Effector memory CD8-positive, alpha-beta T cell (primary cell): ENCODE measurements at places on chromosomes 4 and X.

GRCh38 chr4:184361443-184361842, 112.9 kb downstream of the IRF2 start:
- DNase-seq, result no peak

DNA sequence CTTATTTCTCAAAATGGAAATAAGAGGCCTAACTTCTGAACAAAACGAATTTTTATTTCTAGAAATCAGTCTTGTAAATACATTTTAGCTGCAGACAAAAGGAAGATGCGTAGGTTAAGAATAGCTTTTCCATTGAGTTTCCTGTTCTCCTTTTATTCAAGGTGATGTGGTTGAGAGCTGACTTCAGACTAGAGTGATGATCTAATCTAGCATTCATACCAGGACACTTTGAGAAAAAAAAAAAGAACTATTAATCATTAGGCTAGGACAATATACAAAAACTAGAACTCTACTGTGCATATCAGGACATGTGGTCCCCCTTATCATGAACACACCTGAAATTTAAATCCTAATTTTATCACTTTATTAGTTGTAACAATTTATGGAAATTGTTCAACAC, 884.5 kb upstream of the EPHA5 start:
- no peak for DNase-seq

DNA sequence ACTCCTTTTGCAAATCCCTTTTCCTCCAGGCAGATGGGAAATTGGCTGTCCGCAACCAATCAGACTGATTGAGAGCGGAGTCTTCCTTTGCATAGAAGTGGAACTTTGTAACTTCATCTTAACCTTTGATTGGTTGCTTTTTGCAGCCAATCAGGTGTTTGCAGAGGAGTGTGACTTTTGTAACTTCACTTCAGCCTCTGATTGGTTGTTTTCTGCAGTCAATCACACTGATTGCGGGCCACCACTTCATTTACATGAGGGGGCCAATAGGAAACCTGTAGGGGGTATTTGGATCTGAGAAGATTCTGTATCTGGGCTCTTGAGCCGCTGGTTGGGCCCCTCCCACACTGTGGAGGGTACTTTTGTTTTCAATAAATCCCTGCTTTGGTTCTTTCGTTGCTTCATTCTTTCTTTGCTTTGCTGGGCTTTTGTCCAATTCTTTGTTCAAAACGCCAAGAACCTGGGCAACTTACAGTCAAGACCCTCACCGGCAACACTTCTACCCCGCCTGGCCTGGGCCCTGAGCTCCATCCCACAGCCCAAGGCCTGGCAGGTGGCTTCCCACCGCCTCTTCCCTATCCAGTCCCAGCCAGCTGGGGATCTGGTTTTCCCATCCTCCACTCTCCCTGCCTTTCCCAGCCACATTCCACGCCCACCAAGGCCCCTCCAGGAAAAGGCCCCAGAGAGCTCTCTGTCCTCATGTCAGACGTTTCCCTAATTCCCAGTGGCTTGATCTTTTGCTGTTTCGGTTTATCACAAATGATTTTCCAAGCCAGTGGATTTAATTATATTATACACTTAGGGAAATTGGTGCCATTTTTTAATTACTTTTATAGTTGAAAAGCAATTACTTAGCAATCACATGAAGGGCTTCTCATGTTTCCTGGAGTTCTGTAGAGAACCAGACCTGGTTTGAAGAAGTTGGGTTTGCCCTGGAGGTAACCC, 110.2 kb upstream of the STX18 start:
- DNase-seq, result no peak

- no peak for DNase-seq
Measured at GRCh38 chrX:101117701-101118100, 19.7 kb downstream of the CENPI start.

DNA sequence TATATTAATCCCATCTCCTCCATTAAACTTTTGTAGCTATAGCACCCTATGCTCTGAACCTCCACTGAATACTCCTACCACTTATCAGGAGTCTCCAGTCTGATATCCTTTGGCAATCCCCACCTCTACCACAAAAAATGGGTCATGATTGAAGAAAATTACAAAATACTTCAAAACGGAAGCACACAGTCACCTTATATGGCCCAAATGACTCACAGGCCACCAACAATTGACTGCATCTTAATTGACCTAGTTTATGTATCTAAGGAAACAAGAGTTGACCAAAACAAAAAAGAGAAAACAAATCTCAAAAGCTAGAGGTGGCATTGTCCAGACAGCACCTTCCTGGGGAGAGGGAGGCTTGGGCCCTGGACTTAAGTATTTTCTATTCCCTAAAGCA, 120.0 kb upstream of the DIAPH2 start:
- no peak for DNase-seq

DNA sequence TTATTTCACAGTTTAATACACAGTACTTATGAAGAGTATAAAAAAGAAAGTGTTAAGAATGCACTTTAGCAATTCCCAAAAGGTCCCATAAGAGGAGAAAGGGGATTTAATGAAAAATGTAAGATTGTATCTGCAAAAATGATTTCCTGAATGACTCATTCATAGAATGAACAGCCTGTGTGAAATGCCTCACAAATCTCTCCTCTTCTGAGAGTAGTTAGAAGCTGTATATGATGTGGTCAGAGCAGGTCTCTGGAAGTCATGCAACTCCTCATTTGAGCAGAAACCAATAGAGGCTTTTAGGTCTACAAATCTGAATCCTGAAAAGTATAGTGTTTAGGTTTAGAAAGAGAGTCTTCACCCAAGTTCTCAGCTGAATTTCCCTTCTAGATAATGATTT, 381.3 kb upstream of the INTU start:
- DNase-seq, result no peak

GRCh38 chr4:133320576-133321170, 171.6 kb downstream of the PCDH10 start:
- no peak for DNase-seq

- DNase-seq, result no peak
Measured at GRCh38 chrX:16671005-16671404, 21.0 kb downstream of the S100G start.

DNA sequence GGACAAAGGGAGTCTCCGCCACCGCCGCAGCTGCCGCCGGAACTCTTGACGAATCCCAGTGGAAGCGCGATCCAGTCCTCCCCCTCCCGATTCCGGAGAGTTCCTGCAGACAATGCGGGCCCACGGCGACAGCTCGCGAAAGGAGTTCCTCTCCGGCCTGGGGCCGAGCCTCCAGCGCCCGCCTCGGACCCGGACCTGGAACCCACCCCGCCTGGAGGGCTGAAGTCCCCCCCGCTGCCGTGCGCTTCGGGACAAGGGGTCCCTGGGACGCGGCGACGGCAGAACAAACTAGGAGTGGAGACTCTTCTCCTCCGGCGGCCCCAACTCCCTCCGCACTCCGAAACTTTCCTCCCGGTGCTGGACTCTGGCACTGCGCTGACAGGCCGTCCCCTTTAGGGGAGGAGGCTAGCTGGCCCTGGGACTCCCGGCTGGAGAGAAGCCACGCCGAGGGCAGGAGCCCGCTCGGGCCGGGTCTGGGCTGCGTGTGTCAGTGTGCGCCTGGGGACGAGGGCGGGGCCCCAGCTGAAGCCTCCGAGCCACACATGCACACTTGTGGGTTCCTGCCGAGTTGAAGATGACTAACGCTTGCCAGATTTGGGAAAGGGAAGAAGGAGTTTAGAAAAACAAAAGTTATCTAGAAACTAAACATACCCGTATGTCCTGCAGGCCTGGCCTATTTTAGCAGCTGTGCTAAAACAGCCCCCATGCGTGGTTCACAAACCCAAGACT, at the start of gene ANTXR2:
Gene ANTXR2, minus strand, starts transcription at position 486 of the 729 bp plus-strand sequence. CDS start 669 bp downstream, outside the sequence.
- DNase-seq, result peak; percentile 60

- DNase-seq, result no peak
Measured at GRCh38 chr4:88075336-88075735, 67.9 kb downstream of the PKD2 start.

- DNase-seq, result no peak
Measured at GRCh38 chr4:70280567-70280966, 38.2 kb downstream of the CSN3 start.

DNA sequence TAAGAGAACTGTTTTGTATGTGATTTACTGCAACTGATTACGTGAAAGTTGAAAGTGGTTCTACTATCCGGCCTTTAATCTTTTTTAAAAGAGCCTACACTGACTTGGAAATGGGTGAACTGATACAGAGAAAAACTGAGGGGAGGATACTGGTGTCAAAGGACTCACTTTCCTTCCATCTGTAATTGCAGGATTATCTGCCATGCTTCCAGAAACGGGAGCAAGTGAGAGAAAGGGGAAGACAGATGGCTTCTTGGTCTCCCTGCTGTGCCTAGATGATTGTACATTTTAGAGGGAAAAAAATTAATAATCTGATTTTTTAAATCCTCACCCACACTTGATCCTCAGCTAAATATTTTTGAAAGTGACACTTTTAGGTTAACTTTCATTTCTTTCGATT, 88.3 kb upstream of the GRID2 start:
- no peak for DNase-seq

DNA sequence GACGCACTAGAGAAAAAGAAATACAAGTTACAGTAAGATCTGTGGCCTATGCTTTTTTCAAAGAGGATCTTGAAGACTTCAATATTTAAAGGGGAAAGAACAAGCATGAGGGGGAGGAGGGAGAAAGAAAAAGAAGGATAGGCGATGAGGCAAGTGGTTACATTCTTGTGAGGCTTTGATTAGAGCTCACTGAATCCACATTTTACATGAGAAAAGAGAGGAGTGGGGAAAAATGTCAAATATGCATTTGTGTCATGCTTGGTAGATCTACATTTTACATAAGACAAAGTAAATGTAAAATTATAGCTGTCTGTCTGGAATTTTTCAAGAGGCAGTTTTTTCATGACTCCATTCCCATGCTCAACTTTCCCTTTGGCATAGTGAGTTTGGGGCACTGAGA, 965.9 kb downstream of the FSTL5 start:
- DNase-seq, result no peak

GRCh38 chrX:101539116-101539515, 11.2 kb upstream of the ARMCX1 start:
- no peak for DNase-seq

DNA sequence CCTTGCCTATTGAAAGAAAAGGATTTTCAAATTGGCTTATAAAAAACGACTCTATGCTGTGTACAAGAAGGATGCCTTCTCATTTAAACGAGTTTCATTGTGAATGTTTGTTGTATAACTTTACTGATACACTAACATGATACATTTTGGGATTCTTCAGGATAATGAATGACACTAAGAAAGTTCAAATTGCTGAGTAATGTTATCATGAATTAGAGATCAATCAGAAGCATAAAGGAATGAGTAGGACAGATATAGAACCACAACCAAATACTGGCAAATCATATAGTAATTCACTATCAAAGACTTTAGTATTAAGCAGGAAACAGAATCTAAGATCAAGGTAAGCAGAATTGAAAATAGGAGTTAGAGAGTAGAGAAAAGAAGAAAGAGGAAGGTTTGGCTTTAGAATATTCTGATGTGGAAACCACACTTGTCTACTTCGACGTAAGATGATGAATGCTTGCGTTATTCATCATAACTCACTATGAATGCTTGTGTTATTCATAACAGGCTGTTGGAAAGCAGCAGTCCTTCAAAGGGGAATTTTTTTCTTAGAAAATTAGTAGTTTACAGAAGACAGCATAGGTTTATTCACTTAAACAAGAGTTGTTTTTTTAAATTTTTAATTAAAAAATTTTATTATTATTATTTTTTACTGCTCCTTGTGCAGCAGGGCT, 13.4 kb downstream of the CCDC158 start:
- no peak for DNase-seq

DNA sequence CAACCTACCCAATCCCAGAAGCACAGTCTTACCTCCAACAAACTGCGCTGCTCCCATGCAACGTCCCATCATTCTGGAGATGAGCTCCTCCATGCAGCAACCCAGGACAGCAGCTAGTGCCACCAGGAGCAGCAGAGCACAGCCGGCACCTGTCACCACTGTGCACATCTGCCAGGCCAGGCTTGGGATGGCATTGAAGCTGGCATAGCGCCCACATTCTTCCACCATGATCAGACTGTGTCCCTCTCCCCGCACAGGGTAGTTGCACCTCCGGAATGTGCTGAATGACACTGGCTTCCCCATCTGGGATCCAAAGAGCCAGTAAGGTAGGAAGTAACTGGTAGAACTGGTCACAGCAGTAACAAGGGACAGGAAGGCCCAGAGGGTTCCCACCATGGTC, 8.8 kb downstream of the LHFPL1 start:
- no peak for DNase-seq

- no peak for DNase-seq
Measured at GRCh38 chr4:4477391-4477790, 64.5 kb downstream of the STX18 start.

GRCh38 chr4:776743-777441, 49.0 kb downstream of the CPLX1 start:
- DNase-seq, result no peak

DNA sequence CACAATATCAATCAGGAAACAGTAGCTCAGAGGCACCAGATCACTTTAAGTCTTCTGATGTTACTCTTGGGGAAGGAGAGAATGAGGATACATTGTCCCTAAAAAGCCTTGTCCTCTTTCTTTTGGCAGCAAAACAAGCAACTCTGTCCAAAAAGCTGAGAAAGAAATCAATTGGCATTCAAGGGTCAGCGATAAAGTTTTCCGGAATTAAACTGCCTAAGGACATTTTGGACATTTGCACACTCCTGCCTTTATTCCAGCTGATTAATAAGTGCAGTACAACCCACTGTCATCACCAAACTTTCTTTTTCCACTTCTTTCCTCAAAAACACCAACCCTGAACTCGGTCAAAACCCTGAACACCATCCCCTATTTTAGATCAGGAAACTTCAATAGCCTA, 85.8 kb upstream of the FAM9A start:
- no peak for DNase-seq

GRCh38 chr4:174352061-174352819, 68.5 kb downstream of the CEP44 start:
- no peak for DNase-seq

DNA sequence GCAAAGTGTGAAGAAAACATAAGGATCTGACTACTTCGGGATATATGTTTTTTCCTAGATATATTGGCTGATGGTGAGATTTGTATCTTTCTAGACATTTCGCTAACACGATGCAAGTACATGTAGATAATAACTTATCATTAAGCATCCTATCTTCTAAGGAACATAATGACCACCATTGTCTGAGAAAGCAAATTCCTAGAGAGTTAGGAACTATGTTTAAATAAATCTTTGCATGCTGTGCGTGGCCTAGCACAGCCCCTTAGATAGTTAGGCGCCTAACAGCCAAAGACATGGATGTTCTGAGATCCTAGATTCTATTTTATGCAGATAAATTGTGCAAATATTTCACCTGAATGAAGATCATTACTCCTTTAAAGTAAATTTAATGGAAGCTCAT, 3.0 kb downstream of the COL4A6 start:
- no peak for DNase-seq

DNA sequence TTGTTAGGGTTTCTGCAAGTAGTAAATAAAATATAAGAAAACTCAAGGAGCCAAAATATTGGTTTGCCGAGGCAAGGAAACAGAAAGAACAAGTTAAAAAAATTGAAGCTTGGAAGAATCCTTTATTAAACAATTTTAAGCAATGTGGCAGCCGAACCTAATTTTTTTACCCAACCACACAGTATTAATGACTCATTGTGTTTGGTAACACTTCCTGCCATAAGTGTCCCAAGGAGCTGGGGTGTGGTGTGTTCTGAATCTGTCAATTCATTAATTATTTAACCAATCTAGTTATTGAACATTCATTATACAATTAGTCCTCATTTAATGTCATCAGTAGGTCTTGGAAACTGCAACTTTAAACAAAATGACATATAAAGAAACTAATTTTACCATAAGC, 19.3 kb upstream of the CPE start:
- DNase-seq, result no peak
